ENCODE measurements at places on chromosomes 4 and X.

GRCh38 chr4:53101191-53101581 is 239.1 kb downstream of the RASL11B start:
- no peak for DNase-seq

GRCh38 chrX:68920561-68920960 is 91.7 kb downstream of the EFNB1 start:
- no peak for DNase-seq

DNA sequence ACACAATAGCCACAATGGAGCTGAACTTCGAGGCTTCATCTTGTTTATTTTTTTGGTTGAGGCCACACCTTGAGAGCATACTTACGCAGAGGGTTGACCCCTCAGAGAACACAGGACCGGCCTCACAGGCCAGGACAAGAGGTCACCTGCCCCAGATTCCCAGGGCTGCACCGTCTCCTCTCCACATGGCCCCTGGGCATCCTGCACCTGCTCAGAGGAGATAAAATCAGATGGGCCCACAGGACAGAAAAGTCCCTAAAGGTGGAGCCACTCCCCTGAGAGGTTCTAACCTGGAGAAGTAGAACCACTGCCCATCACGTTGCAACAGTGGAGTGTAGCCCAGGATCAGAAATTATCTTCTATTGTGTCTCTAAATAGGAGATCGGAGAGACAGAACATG is 1.1 kb upstream of the CLDN24 start:
- DNase-seq: no peak

- DNase-seq: no peak
Measured at GRCh38 chr4:3114377-3114776, 39.9 kb downstream of the HTT start.

GRCh38 chr4:125368146-125368545 is 53.4 kb downstream of the FAT4 start:
- no peak for DNase-seq

DNA sequence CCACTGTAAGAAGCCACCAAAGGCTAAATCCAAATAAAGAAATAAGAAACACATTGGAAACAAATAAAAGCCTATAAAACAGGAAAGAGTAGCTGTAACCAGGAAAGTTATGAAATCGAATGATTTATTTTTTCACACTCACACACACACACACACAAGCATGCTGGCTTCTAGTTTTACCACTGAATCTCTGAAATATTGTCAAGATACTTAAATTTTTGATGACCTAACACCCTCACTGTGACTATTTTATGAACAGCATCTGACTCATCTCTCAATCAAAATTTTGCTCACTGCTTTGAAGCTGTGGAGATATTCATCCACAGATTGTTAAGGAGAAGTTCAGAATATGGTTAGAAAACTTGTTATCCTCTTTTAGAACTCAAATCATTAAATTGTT is 13.9 kb upstream of the GABRB1 start:
- no peak for DNase-seq

DNA sequence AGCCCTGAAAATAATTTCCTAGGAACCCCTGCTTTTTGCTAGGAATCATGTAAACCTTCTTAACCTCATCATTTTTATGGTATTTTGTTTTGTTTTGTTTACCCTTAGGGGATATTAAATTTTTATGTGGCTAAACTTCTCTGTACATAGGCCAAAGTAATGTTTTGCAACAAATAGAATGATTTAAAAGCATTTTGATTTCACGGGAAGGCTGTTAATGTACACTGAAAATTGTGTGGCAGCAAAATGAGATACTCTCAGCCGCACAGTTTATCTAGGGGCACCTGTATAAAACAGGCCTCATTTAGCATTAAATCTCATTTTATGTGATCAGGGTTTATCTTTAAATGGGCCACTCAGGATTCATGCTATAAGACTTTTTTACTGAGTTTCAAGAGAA is 175.0 kb downstream of the ANTXR2 start:
- DNase-seq: no peak

DNA sequence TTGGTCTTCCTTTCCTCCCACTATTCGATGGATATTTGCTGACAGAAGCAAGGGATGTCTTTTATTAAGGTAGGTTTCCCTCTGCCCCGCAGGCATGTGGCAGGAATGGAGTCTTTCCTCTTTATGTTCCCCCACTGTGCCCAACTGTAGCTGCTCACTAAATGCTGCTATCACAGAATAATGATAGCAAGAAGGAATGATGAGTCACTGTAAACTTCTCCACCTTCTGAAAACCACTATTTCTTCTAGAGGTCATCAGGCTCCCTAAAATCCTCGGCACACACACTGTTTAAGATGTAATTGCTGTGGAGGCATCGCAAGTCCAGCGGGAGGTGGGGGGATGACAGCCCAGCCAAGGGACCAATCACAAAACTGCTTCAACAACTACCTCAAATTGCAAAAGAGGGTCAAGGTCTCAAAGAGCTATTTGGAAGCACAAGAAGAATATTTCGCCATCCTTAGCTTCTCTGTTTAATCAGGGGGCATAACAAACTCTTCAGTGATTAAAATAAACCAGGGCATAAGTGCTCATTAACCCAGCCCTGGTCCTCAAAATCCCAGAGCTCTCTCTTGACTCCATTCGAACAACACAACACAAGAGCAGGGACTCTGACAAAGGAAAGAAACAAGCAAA is 13.9 kb downstream of the QDPR start:
- DNase-seq: no peak
